ENCODE measurements at places on chromosomes 13 and 19.

DNA sequence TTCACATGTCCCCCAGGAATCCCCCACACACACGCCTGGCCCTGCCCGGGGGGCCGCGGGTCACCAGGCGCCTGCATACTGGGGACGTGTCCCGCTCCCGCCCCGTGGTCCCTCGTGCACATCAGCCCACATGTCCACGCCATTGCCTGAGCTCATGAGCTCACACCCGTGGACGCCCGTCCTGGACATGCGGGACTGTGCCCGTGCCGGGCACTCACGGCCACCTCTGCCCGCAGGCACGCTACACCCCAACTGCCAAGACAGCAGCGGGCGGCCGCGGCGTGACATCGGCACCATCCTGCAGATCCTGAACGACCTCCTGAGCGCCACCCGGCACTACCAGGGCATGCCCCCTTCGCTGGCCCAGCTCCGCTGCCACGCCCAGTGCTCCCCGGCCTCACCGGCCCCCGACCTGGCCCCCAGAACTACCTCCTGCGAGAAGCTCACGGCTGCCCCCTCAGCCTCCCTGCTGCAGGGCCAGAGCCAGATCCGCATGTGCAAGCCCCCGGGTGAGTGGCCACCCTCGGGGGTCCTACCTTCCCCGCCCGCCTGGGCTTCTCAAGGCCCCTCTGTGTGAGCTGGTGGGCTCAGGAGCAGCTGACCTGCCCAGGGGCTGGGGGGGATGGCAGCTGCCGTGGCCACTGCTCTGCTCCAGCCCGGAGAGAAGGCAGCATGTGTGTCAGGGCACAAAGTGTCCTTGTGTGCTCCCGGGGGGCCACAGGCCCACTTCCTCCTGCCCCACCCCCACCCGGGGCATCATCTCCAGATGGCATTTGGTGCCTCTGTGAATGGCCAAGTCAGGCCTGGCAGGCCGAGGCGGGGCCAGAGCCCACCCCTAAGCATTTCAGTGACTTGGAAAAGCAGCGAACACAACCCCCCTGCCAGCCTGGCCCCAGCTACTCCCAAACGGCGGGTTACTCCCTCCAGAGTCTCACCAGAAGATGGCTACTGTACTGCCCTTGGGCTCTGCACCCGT is 7.1 kb downstream of the MIDN start:
- DNase-seq = no peak

GRCh38 chr19:870963-871401 is 11.5 kb downstream of the CFD start:
- DNase-seq = no peak

GRCh38 chr13:109028624-109029023 is 399.2 kb downstream of the MYO16 start:
- no peak for DNase-seq

GRCh38 chr13:87676254-87677042 is 5.3 kb downstream of the SLITRK5 start:
- no peak for DNase-seq

DNA sequence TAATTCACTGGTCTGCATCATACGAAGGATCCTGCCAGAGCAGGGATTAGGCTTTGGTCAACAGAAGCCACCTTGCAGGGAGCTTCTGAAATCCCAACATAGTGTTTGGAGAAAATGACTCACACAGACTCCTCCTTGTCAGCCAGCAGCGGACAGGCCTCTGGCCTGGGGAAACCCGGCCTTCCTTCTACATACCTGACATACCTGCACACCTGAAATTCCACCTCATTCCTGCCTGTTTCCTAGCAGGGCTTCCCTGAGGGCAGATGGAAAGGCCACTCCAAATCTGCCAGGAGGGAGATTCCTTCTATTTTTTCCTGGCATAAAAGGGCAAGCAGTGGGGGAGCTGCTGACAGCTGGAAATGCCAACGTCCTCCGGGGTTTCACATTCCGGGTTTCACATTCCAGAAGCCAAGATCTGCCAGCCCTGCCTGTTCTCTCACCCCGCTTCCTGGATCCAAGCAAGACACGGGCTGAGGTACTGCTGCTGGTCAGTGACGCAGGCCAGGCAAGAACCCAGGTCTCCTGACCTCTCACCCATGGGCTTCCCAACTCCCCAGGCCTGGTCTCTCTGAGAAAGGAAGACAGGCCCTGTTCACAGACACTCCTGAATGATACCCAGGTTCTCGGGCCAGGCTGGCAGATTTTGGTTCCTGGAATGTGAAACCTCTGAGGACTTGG is 18.2 kb upstream of the IGFL1 start:
- no peak for DNase-seq

DNA sequence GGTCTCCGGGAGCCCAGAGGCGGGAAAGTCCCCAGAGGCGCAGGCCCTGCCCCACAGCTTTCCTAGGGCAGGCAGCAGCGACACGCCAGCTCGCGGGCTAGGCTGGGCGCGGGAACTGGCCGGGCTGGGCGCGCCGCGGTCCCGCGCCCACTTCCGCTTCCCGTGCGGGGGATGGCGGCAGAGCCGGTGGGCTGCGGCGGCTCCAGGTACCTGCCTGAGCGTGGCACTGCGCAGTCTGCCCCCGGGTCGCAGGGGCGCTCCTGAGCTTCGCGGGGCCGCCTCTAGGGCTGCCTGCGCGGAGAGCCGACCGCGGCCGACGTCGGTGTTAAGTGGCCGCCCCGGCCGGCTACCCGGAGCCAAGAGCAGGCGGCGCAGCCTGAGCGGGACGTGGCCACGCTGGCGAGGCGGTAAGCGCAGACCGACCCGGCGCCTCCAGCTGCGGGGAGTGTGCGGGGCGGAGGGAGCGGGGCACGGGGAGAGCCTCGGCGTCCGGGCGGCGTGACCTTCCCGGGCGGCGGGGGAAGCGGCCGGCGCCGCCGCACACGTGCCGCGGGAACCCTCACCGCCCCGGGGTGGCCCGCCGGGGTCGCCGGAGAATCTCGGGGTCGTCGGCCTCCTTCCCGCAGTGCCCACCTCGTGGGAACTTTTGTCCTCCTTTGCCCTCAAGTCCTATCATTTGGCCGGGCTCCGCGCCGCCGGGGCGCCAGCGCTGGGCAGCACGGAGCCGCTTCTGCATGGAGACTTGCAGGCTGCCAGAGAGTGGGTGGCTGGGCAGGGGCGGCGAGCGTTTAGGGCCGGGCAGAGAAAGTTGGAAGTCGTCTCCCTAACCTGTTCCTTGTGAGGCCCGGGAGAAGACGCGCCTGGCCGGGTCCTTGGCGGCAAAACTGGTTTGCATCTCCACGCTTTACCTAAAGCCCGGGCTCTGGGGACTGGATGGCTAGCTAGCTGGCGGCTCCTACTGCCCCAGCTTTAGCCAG is 31.4 kb upstream of the MPHOSPH8 start:
- peak; percentile 49 for DNase-seq

DNA sequence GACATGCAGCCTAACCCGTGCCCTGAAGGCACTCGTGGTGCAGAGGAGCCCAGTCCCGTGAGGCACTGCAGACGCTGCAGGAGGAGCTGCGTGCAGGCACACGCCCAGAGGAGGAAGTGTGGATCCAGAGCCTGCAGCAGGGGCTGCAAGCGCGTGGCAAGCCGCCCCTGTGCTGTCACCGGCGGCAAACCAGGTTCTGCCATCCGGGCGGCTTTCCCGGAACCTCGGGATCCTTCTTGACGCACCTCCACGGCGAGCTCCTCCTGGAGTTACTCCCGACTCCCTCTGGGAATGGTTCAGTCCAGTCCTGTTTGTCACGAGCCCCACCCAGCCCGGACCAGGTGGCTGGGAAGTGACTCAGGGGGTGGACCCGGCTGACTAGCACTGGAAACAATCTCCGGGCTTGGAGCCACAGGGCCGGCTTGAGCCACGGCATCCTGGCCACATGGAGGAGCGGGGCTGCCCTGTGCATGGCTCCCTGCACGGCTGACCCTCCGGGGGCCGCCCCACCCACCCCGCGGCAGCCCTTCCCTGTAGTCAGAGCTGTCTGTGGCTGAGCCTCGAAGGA is 10.2 kb downstream of the DPP9 start:
- no peak for DNase-seq

- no peak for DNase-seq
Measured at GRCh38 chr19:29410601-29411000, 115.2 kb upstream of the VSTM2B start.

DNA sequence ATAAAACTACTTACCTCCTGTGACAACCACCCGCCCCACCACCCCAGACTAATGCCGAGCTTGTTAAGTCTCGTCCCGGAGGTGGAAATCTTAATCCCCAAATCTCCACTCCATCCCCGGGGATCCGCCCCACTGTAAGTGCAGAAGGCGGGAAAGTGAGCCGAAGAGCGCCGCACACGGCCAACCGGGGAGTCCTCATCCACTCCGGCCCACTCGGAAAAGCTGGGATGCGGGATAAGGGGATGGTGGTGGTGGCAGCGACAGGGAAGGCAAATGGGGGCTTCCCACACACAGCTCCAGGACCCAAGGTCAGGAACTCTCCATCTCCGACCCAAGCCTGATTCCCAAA is 621 bp downstream of the FBL start:
- DNase-seq = no peak

DNA sequence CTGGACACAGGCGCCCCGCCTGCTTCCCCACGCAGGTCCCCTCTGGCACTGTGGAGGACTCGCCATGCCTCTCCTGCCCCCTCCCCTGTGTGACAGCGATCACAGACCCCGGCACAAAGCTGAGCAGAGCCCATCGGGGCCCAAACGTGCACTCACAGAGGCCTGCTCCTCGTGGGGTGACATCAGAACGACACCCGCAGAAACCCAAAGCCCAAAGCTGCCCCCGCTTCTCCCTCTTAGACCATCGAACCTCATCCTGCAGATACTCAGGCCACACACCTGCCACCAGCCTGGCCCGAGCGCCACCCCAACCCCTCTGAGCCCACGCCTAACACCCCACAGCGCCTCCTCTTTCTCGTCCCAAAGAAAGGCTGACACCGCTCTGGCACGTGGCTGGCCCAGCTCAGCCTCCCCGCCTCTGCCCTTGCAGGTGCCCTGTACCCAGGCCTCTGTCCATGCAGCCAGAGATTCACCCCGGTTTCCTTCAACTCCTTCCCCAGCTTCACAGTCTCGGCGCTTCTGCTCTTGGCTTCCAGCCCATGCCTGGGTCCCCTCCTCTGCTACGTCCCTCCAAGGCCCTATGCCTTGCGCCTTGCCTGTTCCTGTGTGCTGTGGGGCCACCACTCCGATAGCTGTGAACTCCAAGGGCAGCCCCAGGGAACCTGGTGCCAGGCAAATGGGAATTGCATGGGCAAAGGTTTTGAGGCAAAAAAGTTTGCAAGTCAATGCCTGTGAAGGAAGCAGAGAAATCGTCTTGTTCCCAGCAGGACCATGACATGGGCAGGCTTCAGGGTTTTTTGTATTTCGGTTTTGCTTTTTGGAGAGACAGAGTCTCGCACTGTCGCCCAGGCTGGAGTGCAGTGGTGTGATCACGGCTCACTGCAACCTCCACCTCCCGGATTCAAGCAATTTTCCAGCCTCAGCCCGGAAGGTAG is 831 bp upstream of the CBARP start:
- DNase-seq = no peak

DNA sequence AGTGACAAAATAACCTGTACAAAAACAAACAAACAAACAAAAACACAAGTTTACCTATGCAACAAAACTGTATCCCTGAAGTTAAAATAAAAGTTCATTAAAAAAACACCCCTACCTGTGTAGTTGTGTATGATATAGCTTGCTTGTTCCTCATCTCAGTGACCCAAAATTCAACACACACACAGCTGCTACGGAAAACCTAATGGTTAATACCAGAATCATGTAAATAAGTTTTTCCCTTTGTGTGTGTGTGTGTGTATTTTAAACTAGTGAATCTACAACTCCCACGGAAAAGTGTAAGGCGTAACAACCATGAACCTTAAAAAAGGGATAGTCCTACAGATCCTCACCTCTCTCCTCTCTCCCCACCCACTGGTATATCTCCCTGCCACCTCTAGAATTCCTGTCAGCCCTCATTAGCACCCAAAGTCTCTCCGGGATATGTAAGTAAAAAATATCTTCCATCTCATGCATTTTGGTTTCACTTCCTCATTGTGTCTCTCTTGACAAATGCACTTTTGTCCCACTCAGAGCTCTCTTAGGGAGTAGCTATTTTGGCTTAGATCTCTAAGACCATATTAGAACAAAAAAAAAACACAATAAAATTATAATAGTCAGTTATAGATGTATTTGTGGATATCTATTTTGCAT is 2236.5 kb downstream of the PCDH9 start:
- no peak for DNase-seq

DNA sequence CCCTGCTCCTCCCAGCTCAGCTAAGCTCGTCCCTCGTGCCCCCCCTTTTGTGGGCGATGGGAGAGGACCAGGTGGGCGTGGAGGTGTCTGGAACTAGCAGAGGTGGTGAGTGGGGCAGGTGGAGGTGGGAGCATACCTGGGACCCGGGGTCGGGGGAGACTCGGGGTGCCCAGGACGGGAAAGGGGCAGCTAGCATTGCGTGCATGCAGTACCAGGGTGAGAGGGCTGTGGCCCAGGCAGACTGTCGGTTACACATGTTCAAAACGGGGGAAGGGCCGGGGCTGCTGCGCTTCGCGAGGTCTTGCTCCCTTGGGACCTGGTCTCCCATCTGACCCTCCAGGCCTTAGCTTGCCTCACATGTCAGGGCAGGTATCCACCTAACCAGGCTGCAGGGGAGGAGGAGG is 9.1 kb downstream of the TLE5 start:
- no peak for DNase-seq

- no peak for DNase-seq
Measured at GRCh38 chr19:1265615-1266128, 3.5 kb upstream of the CIRBP start.

GRCh38 chr13:79992111-79992510 is 348.8 kb downstream of the SPRY2 start:
- DNase-seq = no peak

DNA sequence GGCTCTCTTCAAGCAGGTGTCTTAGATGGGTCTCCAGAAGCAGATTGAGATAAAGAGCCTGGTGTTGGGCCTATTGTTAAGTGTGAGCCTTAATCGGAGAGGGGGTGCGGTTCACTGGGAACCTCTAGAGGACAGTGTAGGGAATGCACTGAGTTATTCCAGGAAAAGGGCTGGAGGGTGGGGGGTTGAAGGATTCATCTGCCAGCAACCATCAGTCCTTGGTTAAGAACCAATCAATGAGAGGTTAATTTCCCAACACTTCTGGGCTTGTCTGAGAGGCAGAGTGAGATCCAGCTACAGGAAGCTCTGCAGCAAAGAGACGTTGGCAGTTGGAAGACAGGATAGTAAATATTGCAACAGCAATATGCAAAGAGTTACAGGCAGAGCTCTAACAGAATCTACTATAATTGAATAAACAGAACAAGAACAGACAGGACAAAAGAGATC is 28.7 kb downstream of the CYP4F2 start:
- peak; percentile 98 for DNase-seq

GRCh38 chr13:30851697-30852096 is 54.4 kb upstream of the MEDAG start:
- DNase-seq = peak; percentile 84

DNA sequence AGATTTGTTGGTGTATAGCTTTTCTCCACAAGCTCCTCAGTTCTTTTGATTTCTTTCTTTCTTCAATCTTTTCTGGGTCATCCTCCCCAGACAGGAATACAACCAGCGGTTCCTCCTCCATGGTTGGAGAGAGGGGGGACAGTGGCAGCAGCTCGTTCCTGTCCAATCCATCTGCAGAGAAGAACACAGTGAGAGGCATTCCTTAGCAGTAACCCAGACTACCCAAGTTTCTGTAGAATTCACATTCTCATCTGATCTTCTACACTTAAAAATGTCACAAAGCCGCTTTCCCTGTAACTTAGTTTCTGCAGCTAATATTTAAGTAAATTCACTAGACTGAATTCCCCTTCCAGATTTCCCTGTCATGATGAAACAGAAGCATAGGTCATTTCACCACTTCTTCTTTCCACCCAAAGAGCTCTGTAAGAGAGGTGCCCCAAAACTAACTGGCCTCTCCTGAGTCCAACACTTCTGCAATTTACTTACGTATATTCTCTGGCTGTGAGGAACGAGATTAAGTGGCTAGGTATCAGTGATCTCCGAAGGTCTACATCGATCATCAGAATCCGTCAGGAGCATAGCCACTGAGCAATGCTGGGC is 171.9 kb downstream of the TBC1D4 start:
- no peak for DNase-seq
